Activated T-cell treated with anti-CD3 and anti-CD28 coated beads for 48 hours (primary cell): ENCODE measurements at places on chromosomes 2 and 18.

DNA sequence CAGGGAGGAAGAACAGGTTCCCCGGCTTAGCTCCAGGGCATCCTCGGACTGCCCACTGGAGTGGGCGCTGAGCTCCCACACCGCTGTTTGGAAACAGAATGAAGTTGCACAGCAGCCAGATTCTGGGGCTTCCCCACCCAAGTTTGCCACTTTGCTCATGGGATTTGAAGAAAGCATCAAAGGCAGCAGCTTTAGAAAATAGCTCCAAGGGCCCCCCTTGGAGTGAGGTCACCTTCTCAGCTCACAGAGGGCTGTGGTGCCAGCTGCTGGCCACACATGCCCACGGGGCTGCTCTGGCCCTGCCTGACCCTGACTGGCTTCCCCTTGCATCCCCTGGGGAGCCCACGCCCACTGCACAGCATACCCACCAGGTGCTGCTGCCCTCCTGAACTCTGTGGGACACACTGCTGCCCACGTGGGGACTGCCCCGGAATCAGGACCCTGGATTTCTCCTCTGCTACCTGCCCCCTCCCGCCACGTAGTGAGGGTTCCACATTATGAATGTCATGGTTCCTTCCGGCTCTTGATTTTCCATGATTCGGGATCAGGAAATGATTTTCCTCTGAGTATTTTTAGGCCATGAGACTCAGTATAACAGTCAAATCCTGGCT lies 70.3 kb downstream of the TGOLN2 start:
- DNase-seq: no peak

GRCh38 chr18:26181343-26181826 lies 44.9 kb upstream of the TAF4B start:
- no peak for DNase-seq

DNA sequence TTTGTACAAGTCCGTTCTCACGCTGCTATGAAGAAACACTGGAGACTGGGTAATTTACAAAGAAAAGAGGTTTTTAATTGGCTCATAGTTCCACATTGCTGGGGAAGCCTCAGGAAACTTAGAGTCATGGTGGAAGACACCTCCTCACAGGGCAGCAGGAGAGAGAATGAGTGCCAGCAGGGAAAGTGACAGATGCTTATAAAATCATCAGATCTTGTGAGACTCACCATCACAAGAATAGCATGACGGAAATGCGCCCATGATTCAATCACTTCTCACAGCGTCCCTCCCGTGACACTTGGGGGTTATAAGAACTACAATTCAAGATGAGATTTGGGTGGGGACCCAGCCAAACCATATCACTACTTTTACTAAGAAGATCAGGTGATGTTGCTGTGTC lies 285.8 kb downstream of the TMX3 start:
- DNase-seq: no peak

GRCh38 chr2:176285321-176285720 lies 16.1 kb downstream of the MTX2 start:
- DNase-seq: no peak

DNA sequence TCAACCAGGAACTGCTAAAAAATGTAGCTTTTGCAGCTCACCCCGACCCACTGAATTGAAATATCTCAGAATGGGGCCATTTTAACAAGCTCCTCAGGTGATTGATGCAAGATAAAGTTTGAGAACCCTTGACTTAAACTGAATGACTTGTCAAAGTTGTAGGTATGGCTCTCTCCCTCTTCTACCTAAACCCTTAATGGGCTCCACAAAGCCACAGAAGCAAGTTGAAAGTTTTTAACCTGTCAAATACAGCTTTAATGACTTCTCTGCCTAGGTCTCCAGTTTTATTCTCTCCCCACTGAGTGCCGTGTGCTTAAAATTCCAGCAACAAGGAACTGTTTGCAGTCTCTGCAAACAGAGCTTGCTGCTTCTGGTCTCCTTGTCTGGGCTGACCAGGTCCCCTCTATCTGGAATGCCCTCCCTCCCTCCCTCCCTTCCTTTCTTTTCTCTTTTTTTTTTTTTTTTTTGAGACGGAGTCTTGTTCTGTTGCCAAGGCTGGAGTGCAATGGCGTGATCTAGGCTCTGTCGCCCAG lies 19.7 kb upstream of the RNF125 start:
- no peak for DNase-seq

- no peak for DNase-seq
Observed at GRCh38 chr2:159228081-159228581, 58.4 kb downstream of the WDSUB1 start.
